Calu3 (cell line): ENCODE measurements at places on chromosomes 7 and 10. TPM values are rescaled to one million over a fixed set of nuclear protein-coding genes. Genes with fewer than 3 reads are reported as not detected.

The ZFYVE27 gene
- total RNA-seq: 28.3 and 30.0 TPM in 2 replicates

DNA sequence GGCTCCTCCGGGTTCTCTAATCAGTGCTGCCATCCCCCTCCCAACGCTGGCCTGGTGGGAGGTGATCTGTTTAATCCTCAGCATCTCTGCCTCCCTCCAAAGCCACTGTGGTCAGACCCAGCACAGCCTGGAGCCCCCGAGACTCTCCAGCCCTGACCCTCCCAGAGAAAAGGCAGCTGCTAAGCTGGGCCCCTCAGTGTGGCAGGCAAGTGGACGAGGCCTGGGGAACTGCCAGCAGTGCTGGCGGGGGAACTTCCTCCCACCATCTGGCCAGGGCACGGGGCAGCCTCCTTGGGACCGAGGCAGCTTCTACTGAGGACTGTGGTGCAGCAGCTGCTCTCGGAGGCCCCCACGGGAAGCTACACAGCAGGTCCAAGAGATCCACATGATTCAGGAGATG lies 51.1 kb downstream of the DPYSL4 start:
- no peaks in the 10 kb centered on the region for H3K4me1 ChIP-seq
- no peak overlapping the region for H3K27ac ChIP-seq
- H3K27me3 ChIP-seq: no peaks in the 10 kb centered on the region
- H3K4me3 ChIP-seq: no peak overlapping the region

The IQUB gene
- total RNA-seq: 0.21 and 0.42 TPM in 2 replicates

DNA sequence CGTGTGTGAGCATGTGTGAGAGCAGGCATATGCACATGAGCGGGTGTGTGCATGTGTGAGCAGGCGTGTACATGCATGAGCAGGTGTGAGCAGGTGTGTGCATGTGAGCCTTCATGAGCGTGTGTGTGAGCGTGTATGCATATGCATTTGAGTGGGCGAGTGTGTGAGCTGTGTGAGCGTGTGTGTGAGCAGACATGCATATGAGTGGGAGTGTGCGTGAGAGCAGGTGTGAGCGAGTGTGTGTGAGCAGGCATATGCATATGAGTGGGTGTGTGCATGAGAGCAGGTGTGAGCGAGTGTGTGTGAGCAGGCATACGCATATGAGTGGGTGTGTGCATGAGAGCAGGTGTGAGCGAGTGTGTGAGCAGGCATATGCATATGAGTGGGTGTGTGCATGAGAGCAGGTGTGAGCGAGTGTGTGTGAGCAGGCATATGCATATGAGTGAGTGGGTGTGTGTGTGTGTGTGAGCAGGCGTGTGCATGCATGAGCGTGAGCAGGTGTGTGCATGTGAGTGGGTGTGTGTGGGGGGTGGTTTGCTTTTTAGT lies 30.7 kb downstream of the NKX6-2 start:
- H3K4me3 ChIP-seq: no peak overlapping the region
- no peak for DNase-seq
- no peak overlapping the region for H3K27ac ChIP-seq
- no peaks in the 10 kb centered on the region for H3K27me3 ChIP-seq
- peaks cover 5% of the 10 kb centered on the region for H3K36me3 ChIP-seq
- H3K4me1 ChIP-seq: no peaks in the 10 kb centered on the region

The PLEKHS1 gene
- 5.9 and 13.8 TPM in 2 replicates for total RNA-seq

- H3K4me1 ChIP-seq: peaks cover 20% of the 10 kb centered on the region
- H3K4me3 ChIP-seq: peak overlapping the region; percentile 86
- H3K36me3 ChIP-seq: peaks cover 40% of the 10 kb centered on the region
- DNase-seq: peak; percentile 86
- peaks cover 88% of the 10 kb centered on the region for H3K27me3 ChIP-seq
Measured at GRCh38 chr7:155456738-155457543, 988 bp upstream of the EN2 start.

DNA sequence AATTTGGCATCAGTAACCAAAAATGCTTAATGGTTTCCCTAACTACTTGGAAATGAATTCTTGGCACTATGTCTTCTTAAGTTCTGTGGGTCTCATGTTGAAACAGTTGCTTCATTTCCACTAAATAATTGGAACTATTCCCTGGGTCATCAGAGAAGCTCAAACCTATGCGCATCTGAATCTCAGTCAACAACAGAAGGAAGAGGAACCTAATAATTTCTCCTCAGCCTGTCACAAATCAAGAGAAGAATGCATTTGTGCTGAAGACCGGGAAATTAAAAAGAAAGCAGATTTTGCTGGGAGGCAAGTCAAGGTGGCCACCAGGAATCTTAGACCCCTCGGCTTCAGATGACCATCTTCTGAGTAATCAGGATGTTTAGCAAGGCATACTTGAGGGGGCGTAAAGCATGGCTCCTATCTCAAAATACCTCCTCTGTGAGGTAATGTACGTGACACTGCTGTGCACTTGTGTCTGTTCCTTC lies 41.4 kb downstream of the TOMM7 start:
- no peak for DNase-seq
- peaks cover 12% of the 10 kb centered on the region for H3K4me1 ChIP-seq

The NEBL gene
- 11.2 and 12.7 TPM in 2 replicates for total RNA-seq

DNA sequence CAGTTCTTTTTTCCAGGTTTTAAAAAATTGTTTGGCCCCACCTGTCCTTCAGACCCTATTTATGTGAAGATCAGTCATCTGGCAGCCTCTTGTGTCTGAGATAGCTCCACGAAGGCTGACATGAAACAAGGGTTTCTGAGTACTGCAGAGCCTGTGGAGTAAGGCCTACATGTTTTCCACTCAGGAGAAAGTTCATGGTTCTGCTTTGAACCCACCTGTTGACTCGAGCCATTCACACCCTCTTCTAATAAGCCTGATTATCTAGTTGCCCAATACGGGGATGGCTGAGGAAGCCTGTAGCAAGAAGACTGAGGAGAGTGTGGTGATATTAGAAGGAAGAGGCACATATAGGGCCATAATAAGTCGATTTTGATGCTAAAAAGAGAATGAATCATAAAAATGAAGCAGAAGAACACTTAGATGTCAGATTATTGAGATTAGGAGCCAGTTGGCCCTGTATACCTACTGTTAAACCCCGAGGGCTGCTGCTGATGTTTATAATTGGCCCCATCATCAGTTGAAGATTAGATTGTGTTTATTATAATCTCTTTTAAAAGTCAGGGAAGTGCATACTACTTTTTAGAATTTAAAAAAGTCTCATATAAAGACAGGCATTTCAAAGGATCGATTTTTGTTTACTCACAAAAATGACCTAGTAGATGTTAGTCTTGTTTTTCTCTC lies 109.4 kb downstream of the CDK14 start:
- H3K4me1 ChIP-seq: peaks cover 40% of the 10 kb centered on the region
- no peaks in the 10 kb centered on the region for H3K36me3 ChIP-seq
- H3K27ac ChIP-seq: no peak overlapping the region
- no peaks in the 10 kb centered on the region for H3K27me3 ChIP-seq

- no peak overlapping the region for H3K27ac ChIP-seq
- peaks cover 58% of the 10 kb centered on the region for H3K36me3 ChIP-seq
Measured at GRCh38 chr7:127655720-127656119, 3.7 kb downstream of the SND1 start.

DNA sequence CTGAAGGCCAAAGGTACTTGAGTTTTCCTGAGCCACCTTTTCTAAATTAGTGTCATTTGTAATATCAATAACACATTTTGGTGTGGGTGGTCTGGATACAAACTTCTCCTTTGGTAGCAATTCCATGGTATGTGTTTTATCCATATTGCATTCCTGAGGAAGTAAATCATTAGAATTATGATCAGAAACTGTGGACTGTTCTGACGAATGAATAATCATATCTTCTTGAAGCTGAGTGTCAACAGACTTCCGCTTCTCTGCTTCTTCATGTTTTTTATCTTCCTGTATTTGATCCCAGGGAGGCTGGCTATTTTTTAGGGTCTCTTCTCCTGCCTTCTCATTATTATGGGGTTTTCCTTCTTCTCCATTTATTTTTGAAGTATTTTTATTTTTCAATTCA lies 81.4 kb downstream of the NRBF2 start:
- DNase-seq: no peak
- H3K27me3 ChIP-seq: no peaks in the 10 kb centered on the region
- no peak overlapping the region for H3K27ac ChIP-seq

DNA sequence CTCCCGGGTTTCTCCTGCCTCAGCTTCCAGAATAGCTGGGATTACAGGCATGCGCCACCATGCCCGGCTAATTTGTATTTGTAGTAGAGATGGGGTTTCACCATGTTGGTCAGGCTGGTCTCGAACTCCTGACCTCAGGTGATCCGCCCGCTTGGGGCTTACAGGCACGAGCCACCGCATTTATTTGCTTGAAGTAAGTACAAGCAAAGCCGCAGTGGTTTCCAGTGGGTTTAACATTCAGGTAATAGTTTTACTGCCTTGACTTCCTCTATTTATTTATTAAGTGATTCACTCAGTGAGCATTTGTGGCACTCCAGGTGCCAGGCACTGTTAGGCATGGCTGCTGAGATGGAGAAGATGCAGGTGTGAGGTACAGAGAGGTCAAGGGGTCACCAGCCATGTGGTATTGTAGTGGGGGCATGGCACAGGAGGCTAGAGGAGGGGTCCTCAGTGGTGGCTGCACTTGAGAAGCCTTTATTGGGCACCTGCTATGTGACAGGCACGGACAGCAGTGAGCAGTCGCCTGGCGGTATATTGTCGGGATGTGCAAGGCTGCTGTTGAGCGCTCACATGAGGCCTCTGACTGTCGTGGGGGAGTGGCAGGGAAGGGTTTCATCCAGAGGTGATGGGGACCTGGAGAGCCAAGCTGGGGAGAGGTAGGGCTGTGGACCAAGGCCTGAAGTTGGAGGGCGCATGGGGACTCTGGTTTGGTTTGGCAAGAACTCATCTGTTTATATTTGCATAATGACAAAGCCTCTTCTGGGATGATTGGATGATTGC lies 54.9 kb downstream of the DOCK1 start:
- peaks cover 24% of the 10 kb centered on the region for H3K4me1 ChIP-seq
- H3K36me3 ChIP-seq: no peaks in the 10 kb centered on the region
- H3K4me3 ChIP-seq: no peak overlapping the region
- H3K27me3 ChIP-seq: no peaks in the 10 kb centered on the region

The FZD8 gene
- 3.2 and 3.7 TPM in 2 replicates for total RNA-seq

DNA sequence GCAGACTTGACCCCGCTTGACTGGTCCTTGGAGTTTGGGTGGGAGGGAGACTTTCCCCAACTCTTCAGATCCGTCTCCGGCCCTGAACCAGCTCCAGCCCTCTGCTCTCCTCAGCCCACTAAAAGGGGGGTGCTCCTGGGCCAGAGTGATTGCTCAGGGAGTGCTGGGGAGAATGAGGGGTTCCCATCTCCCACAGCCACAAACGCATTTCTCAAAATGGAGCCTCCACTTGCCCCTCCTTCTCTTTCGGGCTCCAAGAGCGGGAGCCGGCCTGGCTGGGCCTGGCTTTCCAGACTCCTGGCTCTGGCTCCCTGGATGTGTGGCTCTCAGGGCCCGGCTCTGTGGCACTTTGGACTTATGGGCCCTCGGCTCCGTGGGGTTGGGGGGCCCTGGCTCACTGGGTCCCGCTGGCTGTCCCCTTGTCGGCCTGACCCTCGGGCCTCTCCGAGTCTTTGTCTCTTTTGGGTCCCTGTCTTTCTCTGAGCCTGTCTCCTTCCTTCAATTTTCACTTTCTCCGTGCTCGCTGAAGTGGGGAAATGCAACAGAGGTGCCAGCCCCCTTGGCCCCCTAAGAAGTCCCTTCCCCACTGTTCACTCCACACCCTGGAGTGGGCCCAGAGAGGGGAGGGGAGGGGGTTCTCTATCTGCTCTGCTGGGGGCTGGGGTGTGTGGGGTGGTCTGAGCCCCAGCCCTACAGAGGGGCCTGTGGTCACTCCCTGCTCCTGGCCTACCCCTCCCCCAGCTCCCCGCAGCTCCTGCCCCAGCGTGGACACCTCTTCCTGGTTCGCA lies 713 bp downstream of the LZTS2 start:
- H3K4me3 ChIP-seq: peak overlapping the region; percentile 47
- H3K27ac ChIP-seq: peak overlapping the region; percentile 44

GRCh38 chr10:43399320-43400310 lies 9.4 kb downstream of the HNRNPF start:
- peaks cover 58% of the 10 kb centered on the region for H3K4me1 ChIP-seq
- peak overlapping the region; percentile 44 for H3K27ac ChIP-seq
- peaks cover 94% of the 10 kb centered on the region for H3K36me3 ChIP-seq
- peak overlapping the region; percentile 48 for H3K4me3 ChIP-seq
- no peaks in the 10 kb centered on the region for H3K27me3 ChIP-seq

DNA sequence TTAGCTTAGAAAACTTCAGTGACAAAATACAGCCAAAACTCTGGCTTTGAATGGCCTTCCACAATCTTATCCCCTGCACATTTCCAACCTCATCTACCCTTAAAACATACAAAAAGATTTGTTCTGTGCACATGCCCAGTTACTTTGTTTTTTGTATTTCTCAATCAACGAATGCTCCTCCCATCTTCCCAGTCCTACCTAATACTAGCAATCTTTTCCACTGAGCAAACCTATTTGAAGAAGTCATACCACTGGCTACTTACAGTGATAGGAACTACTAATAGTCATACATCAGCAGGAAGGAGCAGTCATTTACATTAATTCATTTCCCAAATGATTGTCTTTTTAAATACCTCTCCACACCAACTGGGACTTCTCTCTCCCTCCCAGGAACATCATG lies 2.5 kb downstream of the USP54 start:
- H3K27me3 ChIP-seq: no peaks in the 10 kb centered on the region
- no peak for DNase-seq
- peak overlapping the region; percentile 11 for H3K4me3 ChIP-seq
- peaks cover 6% of the 10 kb centered on the region for H3K36me3 ChIP-seq

DNA sequence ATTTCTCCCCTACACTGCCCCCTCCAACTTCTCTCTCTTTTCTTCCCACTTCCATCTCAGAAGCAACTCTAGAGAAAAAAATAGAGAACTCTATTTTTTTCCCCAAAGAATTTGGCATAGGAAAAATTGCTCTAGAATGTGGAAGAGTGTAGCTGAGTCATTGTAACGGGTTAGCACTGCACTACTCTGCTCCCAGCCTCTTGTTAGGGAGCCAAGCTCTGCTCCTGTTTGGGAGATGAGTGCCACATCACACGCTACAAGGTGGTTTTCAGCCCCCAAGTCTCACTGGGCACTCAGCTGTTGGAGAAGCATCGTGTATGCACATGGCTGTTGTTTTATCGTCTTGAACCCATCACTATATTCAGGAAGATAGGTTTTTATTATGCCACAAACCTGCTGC lies 136.4 kb downstream of the BMPER start:
- no peak for DNase-seq
- peaks cover 9% of the 10 kb centered on the region for H3K4me1 ChIP-seq
- peaks cover 8% of the 10 kb centered on the region for H3K27me3 ChIP-seq
- H3K36me3 ChIP-seq: no peaks in the 10 kb centered on the region

The MYOZ1 gene
- total RNA-seq: not detected in 2 replicates

The FANK1 gene
- total RNA-seq: 0.85 and 1.6 TPM in 2 replicates

The FAM25A gene
- not detected in 2 replicates for total RNA-seq

DNA sequence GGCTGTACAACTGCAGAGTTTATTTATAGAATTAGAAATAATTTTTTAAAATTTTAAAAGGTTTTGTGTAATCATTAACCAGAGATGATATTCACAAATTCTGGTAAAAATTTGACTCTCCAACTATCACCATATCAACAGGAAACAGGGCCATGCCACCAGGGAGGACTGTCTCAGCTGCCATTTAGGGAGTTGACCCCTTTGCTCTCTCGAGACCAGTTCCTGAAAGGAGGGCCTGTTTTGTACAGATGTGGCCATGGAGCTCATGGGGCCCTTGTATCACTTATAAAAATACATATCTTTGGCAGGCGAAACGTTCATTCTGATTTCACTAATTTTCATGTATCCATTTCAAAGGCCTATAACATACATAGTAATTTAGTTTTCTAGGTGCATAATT lies 20.3 kb downstream of the H2AZ2 start:
- H3K27ac ChIP-seq: no peak overlapping the region
- no peaks in the 10 kb centered on the region for H3K4me1 ChIP-seq
- no peak overlapping the region for H3K4me3 ChIP-seq
- H3K27me3 ChIP-seq: no peaks in the 10 kb centered on the region
- no peak for DNase-seq

- H3K4me3 ChIP-seq: no peak overlapping the region
- DNase-seq: peak; percentile 58
- peaks cover 13% of the 10 kb centered on the region for H3K27me3 ChIP-seq
- no peak overlapping the region for H3K27ac ChIP-seq
- H3K4me1 ChIP-seq: no peaks in the 10 kb centered on the region
Measured at GRCh38 chr7:31114593-31115343, 62.7 kb downstream of the ADCYAP1R1 start.
